A549 treated with Mapracorat at 1 μM for 4 hours (cell line): ENCODE measurements at places on chromosomes 13 and 19. TPM values are rescaled to one million over a fixed set of nuclear protein-coding genes. Genes with fewer than 3 reads are reported as not detected.

Gene ZFP36
- total RNA-seq, result 175 to 251 TPM (median 211 TPM) in 5 replicates

Gene ANKRD10
- total RNA-seq, result 37.0 to 44.1 TPM (median 38.9 TPM) in 5 replicates

Gene CEACAM21
- not detected in 5 replicates for total RNA-seq

Gene OR7C2
- total RNA-seq, result not detected in 5 replicates

Gene IRGQ
- total RNA-seq, result 4.5 to 7.6 TPM (median 5.4 TPM) in 5 replicates

Gene RPL18A
- total RNA-seq, result 1,833 to 2,279 TPM (median 2,212 TPM) in 5 replicates

Gene VSIG10L
- total RNA-seq, result 9.6 to 14.1 TPM (median 13.8 TPM) in 5 replicates

Gene PROZ
- total RNA-seq, result not detected in 5 replicates

Gene RASL11A
- total RNA-seq, result 3.6 to 6.6 TPM (median 4.5 TPM) in 5 replicates

Gene CYP4F22
- 0.08 to 0.31 TPM (median 0.18 TPM) in 5 replicates for total RNA-seq

Gene FSD1
- total RNA-seq, result 7.4 to 9.3 TPM (median 8.8 TPM) in 5 replicates

Gene DOHH
- total RNA-seq, result 10.9 to 21.1 TPM (median 17.4 TPM) in 5 replicates

Gene USF2
- total RNA-seq, result 129 to 167 TPM (median 147 TPM) in 5 replicates

Gene LYL1
- total RNA-seq, result 0.42 to 1.3 TPM (median 0.85 TPM) in 5 replicates

Gene NECTIN2
- 69.8 to 82.6 TPM (median 77.9 TPM) in 5 replicates for total RNA-seq

Gene EDDM13
- total RNA-seq, result not detected in 5 replicates

Gene SNRNP70
- 286 to 352 TPM (median 322 TPM) in 5 replicates for total RNA-seq

Gene PDCD2L
- 26.1 to 36.6 TPM (median 34.4 TPM) in 5 replicates for total RNA-seq

Gene LYPD5
- 0.20 to 0.41 TPM (median 0.25 TPM) in 5 replicates for total RNA-seq

Gene ACOD1
- not detected in 5 replicates for total RNA-seq

Gene ZNF45
- 9.7 to 11.6 TPM (median 9.9 TPM) in 5 replicates for total RNA-seq

Gene MUC16
- 0.02 to 0.13 TPM (median 0.05 TPM) in 5 replicates for total RNA-seq

Gene APLP1
- 73.4 to 99.4 TPM (median 94.1 TPM) in 5 replicates for total RNA-seq

Gene ZNF729
- not detected in 5 replicates for total RNA-seq

Gene FIZ1
- total RNA-seq, result 21.6 to 25.3 TPM (median 22.9 TPM) in 5 replicates

Gene GNG7
- total RNA-seq, result 0.02 to 0.13 TPM (median 0.05 TPM) in 5 replicates

Gene APOC1
- total RNA-seq, result 98.6 to 128 TPM (median 113 TPM) in 5 replicates

Gene C19orf33
- 608 to 786 TPM (median 705 TPM) in 5 replicates for total RNA-seq

Gene HPN
- total RNA-seq, result 0.09 to 0.37 TPM (median 0.10 TPM) in 3 of 5 replicates, not detected in the others

Gene BST2
- 0.13 to 0.24 TPM in 2 of 5 replicates, not detected in the others for total RNA-seq

Gene CEBPA
- 5.3 to 10.2 TPM (median 8.8 TPM) in 5 replicates for total RNA-seq

Gene PTGIR
- total RNA-seq, result 0.06 to 0.10 TPM (median 0.06 TPM) in 3 of 5 replicates, not detected in the others

Gene CYP2A6
- total RNA-seq, result not detected in 5 replicates

Gene WDR87
- not detected in 5 replicates for total RNA-seq

Gene FFAR2
- not detected in 5 replicates for total RNA-seq

Gene WDR88
- total RNA-seq, result 0.31 TPM in 1 of 5 replicates, not detected in the others

Gene C13orf42
- not detected in 5 replicates for total RNA-seq

Gene IGFL2
- total RNA-seq, result 0.20 to 1.3 TPM (median 0.34 TPM) in 5 replicates

Gene KASH5
- 0.06 TPM in 1 of 5 replicates, not detected in the others for total RNA-seq

Gene ZSCAN1
- total RNA-seq, result not detected in 5 replicates

Gene CHMP2A
- 191 to 219 TPM (median 202 TPM) in 5 replicates for total RNA-seq

Gene LAIR1
- not detected in 5 replicates for total RNA-seq

Gene BTBD2
- total RNA-seq, result 31.4 to 46.2 TPM (median 43.0 TPM) in 5 replicates

Gene CCDC70
- not detected in 5 replicates for total RNA-seq

Gene FFAR3
- 0.09 TPM in 1 of 5 replicates, not detected in the others for total RNA-seq

Gene KLK1
- 0.20 to 0.21 TPM (median 0.20 TPM) in 3 of 5 replicates, not detected in the others for total RNA-seq

Gene YIPF2
- 15.6 to 21.3 TPM (median 20.6 TPM) in 5 replicates for total RNA-seq

Gene PSG7
- 0.07 to 0.16 TPM (median 0.10 TPM) in 3 of 5 replicates, not detected in the others for total RNA-seq

Gene NXNL1
- total RNA-seq, result not detected in 5 replicates

Gene TTC9B
- 0.21 to 0.47 TPM (median 0.34 TPM) in 4 of 5 replicates, not detected in the other for total RNA-seq

Gene MIPEP
- total RNA-seq, result 17.5 to 27.1 TPM (median 24.9 TPM) in 5 replicates

Gene IQCN
- total RNA-seq, result 0.40 to 0.77 TPM (median 0.64 TPM) in 5 replicates

Gene CYP4F3
- total RNA-seq, result 2.3 to 4.0 TPM (median 3.3 TPM) in 5 replicates

Gene LHFPL6
- total RNA-seq, result 5.7 to 8.7 TPM (median 6.3 TPM) in 5 replicates

Gene CIC
- 40.6 to 55.1 TPM (median 48.9 TPM) in 5 replicates for total RNA-seq

Gene HSH2D
- total RNA-seq, result 0.08 to 0.12 TPM (median 0.09 TPM) in 3 of 5 replicates, not detected in the others
